ENCODE measurements at places on chromosomes 3 and 15.

DNA sequence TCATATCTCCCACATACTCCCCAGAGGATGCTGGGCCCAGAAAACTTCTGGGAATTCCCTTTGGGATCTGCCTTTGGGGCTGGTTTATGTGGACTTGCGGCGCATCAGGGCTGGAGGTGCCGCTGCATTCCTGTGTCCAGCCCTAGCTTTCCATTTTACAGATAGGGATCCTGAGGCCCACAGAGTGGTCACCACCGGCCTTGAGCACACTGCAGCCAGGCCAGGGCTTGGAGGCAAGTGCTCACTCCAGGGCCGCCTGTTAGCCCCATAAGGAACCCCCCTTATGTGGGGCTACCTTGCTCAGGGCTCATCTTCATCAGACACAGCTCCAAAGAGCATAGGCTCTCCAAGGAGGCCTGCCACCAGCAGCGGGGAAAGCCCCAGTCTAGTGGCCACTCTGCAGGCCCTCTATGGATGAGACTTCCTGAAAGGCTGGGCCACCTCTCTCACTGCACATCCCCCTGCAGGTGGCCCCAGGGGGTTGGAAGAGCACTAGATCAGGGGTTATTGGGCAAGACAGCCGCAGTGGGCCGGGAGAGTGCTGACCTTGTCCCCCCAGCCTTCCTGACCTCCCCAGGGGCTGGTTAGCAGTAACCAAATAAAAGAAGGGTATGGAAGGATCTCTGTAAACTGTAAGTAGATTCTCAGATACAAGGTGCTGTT, 9.2 kb upstream of the ATP2B2 start:
- DNase-seq = no peak

DNA sequence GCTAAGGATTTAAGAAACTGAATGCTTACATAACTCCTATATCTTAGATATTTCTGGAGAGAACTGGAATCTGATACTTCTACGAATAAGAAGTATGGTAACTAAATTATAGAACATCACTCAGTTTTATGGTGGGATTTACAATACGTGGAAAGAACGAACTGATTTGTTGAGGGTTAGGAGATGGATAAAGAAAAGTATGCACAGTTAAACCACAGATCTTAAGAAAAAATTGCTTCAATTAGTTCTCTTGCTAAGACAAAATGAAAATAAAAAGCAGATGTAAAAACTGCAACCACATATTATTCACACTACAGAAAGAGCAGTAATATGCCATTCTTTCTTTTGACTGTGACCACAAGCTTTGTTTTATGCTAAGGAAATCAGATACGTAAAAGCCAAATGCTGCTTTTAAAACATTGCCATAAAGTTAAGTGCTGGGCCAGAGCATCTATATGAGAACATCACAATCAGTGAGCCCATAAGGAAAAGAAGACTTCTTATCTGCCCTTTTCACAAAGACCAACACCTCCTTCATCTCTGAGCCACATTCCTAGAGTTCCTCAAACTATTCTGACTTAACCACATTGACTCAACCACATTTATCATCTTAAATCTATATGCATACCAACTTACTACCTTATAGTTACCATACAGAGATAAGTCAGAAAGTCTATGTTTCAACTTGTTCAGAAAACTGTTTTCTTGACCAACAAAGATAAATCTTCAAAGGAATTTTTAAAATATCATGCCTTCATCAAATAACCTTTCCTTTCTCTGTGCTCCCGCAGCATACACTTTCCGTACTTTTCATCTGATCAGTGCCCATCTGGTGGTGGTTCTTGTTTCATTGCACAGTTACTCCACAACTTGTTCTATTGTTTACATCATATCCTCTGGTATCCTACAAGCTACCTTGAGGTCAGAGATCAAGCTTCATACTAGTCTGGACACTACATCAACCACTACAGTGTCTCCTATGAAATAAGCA, 61.7 kb downstream of the FSIP1 start:
- no peak for DNase-seq

- DNase-seq = no peak
Observed at GRCh38 chr3:150840802-150841515, 64.3 kb downstream of the MINDY4B start.

GRCh38 chr15:58521293-58521991, 89.7 kb downstream of the LIPC start:
- no peak for DNase-seq

DNA sequence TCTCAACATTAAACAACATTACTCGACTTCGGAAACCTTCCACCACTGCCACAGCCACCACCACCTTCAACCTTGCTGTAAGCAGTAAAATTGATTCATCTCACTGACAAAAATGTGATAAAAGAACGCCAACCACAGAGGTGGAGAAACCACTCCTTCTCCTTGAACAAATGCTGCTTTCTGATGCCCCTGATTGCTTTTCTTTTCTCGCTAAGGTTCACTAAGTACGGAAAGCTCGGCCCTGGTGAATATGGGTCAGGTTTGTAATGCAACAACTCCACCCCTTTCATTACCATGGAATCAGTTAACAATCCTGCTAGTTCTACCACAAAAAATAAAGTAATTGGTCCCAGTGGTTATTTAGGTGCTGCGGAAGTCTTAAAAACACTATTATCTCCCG, 44.9 kb downstream of the MEIS2 start:
- DNase-seq = no peak
